Stimulated activated CD4-positive, alpha-beta T cell treated with anti-CD3 and anti-CD28 coated beads, Interleukin-4, amount 100 ng/mL, for 1 hour (primary cell): ENCODE measurements at places on chromosomes 13 and 19.

DNA sequence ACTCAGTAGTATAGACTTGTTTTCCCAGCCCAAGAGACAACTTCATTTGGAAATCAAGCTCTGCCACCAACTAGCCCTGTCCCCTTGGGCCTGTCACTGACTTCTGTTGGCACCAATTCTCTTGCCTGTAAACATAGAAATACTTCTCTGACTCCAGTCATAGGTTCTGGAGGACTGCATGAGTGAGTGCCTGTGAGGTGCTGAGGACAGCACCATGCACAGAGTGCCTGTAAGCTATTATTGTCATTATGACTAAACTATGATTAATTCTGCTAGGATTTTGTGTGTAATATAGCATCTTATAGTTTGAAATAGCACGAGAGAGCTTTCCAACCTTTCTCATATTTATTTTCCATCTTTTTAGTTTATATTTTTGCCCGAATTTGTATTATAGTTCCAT is 247.9 kb downstream of the MYO16 start:
- DNase-seq: no peak

- no peak for DNase-seq
Observed at GRCh38 chr13:22428188-22428828, 752.5 kb upstream of the SGCG start.

DNA sequence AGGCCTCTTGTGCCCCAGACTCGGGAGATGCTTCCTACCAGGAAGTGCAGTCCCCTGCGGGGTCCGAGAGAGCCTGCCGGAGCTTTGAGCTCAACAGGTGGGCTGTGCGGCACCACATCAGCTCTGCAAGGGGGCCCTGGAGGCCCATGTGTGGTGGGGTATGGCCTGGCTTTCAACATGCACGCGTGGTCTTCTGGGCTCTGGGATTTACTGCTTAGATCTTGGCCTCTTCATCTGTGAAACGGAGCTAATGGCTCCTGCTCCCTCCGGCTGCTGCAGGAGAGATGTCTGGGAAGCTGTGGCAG is 18.0 kb downstream of the NDUFB7 start:
- no peak for DNase-seq

- DNase-seq: no peak
Observed at GRCh38 chr13:114025405-114025713, 51.5 kb upstream of the C13orf46 start.

DNA sequence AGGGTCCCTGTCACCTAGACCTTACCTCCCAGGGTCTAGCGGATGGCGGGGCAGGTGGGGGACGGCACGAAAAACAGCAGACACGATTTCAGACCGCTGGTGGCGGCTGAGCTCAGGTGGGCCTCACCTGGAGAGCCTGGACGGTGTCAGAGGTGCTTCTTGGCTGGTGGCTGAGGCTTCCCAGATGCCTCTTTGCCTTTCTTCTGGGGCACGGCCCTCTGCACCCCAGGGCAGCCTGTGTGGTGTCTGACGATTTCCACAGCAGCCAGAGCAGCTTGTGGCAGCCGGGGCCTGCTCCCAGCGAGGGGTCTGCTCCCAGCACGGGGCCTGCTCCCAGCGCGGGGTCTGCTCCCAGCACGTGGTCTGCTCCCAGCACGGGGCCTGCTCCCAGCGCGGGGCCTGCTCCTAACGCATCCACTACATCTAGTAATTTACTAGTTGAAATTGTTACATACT is 66.7 kb downstream of the ATP11A start:
- no peak for DNase-seq

DNA sequence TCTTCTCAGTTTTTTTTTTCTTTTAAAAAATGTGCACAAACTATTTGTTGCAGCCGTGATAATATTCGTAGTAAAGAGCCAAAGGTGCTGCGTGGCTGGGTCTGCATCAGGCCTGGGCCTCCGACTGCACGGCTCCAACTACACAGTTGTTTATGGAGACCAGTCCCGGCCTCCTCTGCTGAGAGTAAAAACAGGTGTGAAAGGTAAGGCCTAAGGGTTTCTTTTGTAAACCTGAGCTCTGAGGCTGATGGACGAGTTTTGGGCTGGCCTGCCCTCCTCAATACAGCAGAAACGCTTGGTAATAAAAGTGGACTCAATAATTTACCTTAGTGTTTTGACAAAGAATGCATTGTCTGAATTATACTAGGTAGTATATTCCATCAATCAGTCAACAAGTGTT is 3.9 kb downstream of the MBNL2 start:
- DNase-seq: no peak

DNA sequence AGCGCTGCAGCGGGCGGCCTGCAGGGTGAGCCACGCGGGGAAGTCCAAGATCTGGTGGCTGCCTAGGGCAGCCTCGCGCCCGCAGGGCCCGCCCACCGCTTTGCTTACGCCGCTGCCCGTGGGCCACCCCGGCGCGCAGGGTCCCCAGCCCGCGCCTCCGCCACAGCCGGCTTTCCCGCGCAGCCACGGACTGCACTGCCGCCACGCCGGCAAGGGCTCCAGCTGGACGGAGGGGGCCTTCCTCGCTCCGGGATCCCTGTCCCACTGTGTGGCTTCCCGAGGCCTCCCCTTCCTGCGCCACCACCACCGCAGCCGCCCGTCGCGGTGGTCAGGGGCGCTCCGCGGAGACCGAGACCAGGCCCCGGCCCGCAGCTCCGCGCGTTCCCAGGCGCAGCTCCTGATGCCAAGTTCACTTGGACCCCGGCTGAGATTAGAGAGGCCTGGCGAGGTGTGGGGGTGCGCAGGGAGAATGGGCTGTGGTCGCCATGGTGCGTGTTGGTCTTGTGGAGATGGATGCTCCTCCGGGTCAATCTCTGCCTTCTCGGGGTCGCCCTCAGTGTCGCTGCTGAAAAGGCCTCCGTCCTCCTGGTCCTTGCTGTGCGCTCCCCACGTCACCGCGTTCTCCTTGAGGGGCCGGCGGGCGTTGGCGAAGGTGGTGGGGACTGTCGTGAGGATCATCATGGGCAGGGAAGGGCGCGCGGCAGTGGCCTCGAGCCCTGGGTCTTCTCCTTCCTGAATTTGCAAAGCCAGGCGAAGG is 17.9 kb upstream of the RNF17 start:
- no peak for DNase-seq

DNA sequence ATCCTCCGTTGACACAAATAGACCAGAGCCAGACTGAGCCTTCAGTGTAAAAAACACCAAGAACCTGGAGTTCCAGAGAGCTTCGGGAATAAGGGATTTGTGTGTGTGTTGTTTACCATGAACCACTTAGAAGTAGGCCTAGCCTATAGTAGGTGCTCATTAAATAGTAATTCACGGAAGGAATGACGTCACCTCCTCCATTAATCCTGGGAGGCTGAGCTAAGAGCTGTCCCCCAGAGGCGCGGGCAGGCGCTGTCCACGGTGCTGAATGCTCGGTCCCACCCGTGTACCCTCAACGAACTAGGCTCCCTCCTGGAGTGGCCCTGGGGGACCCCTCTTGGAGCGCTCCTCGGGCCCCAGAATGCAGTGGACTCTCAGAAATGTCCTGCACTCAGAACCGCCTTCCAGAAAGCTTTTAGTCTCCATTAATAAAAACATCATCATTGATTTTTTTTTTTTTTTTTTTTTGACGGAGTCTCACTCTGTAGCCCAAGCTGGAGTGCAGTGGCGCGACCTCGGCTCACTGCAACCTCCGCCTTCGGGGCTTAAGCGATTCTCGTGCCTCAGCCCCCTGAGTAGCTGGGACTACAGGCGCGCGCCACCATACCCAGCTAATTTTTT is 6.5 kb downstream of the UNC13A start:
- peak; percentile 42 for DNase-seq

- DNase-seq: no peak
Observed at GRCh38 chr19:30161021-30161655, 211.0 kb upstream of the ZNF536 start.

- no peak for DNase-seq
Observed at GRCh38 chr13:105825071-105825470, 710.4 kb downstream of the EFNB2 start.

DNA sequence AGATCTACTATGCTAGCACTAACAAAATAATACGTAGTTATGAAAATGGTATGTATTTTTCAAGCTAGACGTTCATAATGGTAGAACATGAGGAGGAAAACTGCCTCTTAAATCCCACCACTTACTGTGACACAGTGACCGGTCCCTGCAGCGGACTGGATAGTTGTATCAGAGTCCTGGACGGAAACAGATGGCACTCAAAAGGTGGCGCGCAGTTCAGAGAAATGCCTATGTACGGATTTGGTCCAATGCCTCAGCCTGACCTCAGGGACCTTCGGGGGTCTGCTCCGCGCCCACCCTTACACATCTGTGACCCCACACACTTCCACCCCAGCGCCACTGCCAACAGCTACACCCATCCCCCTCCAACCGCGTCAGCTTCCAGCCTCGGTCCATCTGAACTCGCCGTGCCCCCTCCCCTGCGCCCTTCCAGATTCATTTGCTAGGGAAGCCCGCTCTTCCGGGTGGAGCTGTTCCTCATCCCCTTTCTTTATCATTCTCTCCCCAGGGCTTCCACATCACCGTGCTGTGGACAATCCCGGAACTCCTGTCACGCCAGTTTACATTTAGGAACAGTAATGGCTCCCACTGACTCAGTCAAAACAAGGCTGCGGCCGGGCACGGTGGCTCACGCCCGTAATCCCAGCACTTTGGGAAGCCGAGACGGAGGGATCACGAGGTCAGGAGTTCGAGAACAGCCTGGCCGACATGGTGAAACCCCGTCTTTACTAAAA is 792 bp upstream of the LENG8 start:
- DNase-seq: peak; percentile 49
